Caco-2 (cell line): ENCODE measurements at places on chromosomes 16 and 17. TPM values are rescaled to one million over a fixed set of nuclear protein-coding genes. Genes with fewer than 3 reads are reported as not detected.

CACNA1H gene
- total RNA-seq: 5.1 and 6.5 TPM in 2 replicates

RNU2-1 gene
- total RNA-seq: 4,208 and 4,542 TPM in 2 replicates

SEPTIN1 gene
- total RNA-seq: 0.21 and 0.34 TPM in 2 replicates

POLR3E gene
- 68.7 and 70.8 TPM in 2 replicates for total RNA-seq

CDH8 gene
- 1.4 and 1.7 TPM in 2 replicates for total RNA-seq

SLC16A6 gene
- 0.95 and 1.0 TPM in 2 replicates for total RNA-seq

SLC52A1 gene
- total RNA-seq: not detected in 2 replicates

TMC6 gene
- total RNA-seq: 77.7 and 84.7 TPM in 2 replicates

KIF19 gene
- total RNA-seq: not detected in 2 replicates

LRRC75A gene
- total RNA-seq: 4.0 and 4.5 TPM in 2 replicates

EVI2B gene
- not detected in 2 replicates for total RNA-seq

KRTAP1-5 gene
- total RNA-seq: not detected in 2 replicates

- no peak for DNase-seq
Observed at GRCh38 chr16:11980136-11980844, 3.8 kb downstream of the SNX29 start.

DNA sequence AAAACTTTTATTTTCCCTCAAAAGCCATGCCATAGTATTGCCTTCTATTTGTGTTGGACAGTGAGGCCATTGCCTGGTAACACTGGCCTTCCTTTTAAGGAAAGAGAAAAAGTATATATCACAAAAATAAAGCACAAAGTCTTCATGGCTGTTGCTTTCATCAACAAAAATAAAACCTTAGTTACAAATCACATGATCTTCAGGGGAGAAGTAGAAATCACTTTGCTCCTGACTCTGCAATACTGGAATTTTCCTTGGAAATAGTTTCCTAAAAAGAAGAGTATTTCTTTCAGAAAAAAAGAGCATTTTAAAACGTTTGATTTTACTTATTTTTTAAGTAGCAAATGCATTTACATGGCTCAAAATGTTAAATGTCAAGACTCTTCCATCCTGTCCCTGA, 41.9 kb downstream of the FAM20A start:
- DNase-seq: no peak

GRCh38 chr17:50018909-50019308, 23.9 kb upstream of the DLX3 start:
- no peak for DNase-seq

- DNase-seq: no peak
Observed at GRCh38 chr17:79220713-79221291, 146.2 kb downstream of the ENGASE start.

DNA sequence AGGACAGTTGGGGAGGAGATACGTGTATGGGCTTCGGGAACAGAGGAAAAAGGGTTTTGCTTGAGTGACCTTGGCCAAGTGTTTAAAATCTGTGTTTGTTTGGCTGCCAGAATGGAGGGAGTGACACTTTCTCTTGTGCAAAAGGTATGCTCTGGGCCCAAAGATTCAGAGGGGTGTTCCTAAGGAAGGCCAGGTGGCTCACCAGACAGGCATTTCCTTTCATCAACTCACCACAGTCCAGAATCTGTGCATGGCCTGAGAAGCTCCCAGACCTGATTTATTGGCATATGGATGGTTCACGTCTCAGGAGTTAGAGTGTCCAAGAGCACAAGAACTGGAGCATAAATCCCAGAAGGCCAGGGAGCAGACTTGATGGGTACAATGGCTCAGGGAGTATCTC, 53.4 kb upstream of the NLK start:
- no peak for DNase-seq

DNA sequence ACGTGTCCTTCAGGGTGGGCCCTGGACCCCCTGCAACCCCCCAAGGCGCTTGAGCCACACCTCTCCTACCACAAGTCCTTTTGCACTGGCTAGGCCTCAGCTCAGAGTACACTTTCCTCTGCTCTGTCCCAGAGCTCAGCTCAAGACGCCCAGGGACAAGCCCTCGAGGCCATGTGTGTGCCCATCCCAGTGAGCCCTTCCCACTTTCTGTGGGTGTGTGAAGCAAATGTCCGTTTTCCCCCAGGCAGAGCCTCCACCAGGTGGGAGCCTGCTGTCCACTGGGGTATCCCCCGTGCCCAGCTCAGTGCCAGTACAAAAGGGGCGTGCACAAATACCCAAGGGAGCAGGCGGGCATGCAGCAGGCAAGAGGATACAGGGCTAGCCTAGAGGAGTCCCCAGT, 18.4 kb downstream of the KIFC3 start:
- no peak for DNase-seq

DNA sequence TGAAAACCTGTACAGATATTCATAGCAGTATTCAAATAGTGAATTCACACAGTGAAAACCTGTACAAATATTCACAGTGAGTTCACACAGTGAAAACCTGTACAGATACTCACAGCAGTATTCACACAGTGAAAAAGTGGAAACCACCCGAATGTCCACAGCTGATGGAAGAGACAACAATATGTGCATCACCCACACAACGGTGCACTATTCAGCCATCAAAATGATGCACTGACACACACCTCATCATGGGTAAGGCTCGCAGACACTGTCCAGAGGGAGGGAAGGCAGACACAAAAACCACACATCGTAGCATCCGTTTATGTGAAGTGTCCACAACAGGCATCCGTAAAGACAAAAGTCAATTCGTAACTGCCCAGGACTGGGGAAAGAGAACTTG, 100.9 kb downstream of the VPS53 start:
- DNase-seq: no peak

DNA sequence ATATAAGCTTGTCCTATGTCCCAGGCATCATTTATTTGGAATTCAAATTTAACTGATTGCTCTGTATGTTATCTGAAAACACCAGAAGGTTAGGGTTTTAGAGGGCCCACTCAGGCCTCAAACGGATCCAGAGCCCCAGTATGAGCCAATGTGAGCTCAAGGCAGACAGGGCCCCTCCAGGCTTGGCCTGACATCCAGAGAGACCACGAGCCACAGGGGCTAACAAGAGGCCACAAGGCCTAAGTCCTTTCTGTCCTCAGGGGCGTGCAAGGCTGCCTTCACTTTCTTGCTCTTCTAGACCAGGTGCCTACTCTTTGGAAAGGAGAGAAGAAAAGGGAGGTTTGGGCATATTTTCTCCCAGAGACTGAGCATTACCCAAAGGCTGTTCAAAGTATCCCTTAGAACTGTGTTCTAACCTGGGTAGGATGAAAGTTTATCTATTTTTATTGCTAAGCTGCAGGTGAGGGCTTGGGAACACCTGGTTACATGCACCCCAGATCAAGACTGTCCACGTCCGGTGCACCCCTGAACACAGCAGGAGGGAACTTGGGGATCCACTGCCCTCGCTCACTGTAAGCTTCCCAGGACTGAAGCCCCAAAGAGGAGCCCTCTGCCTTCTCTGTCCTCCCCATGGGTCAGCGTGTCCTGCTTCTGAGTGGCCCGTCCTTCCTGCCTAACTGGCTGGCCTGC, 1.5 kb upstream of the ENGASE start:
- no peak for DNase-seq

- peak; percentile 72 for DNase-seq
Observed at GRCh38 chr17:75267411-75268232, 3.4 kb downstream of the MIF4GD start.

DNA sequence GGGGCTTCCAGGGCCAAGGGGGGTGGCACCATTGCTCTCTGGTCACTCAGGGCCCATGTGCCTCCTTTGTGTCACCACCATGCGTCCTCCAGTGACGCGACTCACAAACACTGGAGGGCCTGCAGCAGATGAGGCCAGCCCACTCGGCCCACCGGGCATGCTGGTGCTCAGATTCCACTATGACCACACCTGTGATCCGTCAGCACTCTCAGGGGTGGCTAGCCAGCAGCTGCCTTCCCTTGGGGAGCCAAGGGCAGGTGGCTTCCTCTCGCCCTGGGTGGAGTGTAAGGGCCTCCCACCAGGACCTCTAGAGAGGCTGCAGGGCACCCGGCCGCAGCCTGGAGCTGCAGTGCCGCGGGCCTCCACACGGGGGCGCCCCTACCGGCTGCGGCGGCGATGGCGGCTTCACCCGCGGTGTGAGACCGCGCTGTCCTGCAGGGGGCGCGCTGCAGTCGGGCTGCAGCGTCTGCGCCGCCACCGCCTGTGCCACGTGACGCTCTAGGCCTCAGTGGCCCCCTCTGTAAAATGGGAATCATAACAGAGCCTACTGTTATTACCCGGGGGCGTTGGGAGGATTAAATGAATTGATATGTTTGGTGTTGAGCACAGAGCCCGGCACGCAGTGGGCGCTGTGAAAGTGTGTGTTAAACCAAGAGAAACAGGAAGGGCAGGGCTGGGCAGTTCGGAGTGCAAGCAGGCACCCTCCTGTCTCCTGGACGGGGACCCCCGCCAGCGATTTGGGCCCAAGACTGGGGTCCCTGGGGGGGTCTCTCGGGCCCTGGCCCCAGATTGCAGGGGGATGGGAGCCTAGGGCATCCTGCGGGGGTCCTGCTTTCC, 192.4 kb upstream of the GSE1 start:
- peak; percentile 39 for DNase-seq

DNA sequence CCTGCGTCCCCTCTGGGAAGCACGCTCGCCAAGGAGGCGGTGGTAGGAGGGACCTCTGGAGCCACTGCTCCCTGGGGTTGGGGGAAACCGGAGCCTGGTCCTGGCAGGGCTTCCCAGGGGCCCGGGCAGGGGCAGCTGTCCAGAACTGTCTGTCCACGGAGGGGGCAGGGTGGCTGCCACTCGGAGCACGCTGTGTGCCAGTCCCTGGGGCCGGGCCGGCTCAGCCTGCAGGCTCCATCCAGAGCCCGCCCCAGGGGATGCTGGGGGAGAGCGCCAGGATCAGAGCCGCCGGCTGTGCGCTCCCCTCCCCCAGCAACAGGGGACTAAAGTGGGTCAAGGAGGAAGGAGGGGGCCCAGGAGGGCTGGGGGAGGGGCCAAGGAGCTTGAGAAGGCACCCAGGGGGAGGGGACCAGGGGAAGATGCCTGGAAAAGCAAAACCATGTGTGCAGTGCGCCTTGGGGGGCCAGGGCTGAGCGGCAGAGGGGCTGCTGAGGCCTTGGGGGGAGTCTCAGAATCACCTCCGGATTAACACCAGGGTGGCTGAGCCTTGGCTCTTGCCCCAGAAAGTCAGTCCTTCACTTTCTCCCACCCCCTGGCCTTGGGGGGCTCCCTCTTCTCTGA, 21.3 kb downstream of the ZNF423 start:
- no peak for DNase-seq

GRCh38 chr17:9002606-9003354, 18.5 kb upstream of the NTN1 start:
- no peak for DNase-seq

DNA sequence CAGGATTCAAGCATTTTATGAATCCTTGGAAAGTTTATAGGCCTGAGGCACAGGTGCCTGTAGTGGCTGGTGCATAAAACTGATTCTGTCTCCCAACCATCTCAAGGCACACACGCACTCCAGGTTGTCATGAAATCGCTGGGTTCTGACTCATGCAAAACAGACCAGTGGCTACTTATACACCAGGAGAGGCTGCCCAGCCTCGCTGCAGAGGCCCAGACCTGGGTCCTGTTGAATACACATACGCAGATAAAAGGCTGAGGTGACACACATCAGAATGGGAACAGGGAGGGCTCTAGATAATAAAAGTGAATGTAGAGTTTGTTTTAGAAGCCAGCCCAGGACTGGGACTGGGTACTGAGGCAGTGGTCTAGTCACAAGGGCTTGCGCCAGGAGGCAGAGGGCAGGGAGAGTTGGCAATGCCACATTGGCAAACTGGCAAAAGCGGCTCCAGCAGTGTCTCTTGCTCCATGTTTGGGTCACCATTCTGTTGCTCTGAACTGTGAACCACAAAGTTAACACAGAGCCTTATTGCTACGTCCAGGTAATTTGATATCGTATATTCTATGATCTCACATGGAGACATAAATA, 13.6 kb downstream of the OR1D5 start:
- no peak for DNase-seq

GRCh38 chr16:88498576-88499208, 45.6 kb downstream of the ZFPM1 start:
- DNase-seq: no peak
